Stimulated activated memory B cell treated with anti-CD40 and anti-IgM and Interleukin-4, amounts not matched to agents 10 μg/mL and 1 μg/mL and 100 μg/mL, for 72 hours (primary cell): ENCODE measurements at places on chromosomes 11 and 22.

DNA sequence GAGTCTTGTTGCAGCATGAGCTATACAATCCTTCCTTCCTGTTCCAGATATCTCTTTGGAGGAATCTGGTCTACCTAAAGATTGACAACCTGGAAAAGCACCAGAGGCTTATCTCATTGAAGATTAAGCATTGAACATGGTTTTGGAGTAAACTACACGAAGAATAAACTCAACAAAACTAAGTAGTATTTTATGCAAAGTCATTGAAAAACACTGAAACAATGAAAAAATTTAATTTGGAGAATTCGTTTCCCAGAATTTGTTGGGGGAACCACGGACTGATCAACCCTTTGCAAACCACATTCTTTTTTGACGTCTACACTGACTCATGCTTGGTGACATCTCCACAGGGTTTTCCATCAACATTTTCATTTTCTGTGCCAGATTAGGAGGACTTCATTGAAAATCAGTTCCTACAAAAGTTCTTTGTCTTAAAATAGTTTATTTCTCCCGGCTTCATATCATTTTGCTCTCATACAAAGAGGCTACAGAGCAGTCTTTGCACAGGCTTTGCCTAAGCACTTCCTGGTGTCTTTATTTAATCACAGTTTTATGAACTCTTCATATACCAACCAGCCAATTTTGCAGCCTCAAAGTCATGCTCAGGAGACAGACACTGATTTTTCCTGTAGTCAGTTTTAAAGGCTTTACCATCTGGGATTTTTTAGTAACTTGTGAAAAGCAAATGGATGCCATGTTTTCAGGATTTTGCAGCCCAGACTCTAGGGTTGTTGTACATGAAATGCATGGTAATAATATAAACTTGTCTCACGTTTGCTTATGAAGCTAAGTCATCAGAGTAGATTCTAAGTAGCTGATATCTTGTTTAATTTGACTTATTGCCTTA is 186.3 kb downstream of the C11orf91 start:
- ATAC-seq, result no peak

DNA sequence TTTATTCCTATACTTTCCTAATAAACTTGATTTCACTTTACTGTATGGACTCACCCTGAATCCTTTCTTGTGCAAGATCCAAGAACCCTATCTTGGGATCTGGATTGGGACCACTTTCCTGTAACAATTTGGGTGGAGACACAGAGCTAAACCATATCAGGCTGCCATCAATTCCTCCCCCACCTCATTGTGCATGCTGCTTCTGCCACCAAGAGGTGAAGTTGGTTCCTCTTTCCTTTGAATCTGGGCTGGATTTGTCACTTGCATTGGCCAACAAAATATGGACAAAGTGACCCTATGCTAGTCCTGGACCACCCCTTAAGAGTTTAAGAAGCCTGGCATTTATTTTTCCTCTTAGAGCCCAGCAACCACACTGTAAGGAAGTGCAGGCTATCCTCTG is 39.4 kb upstream of the CEP295 start:
- ATAC-seq, result no peak

- no peak for ATAC-seq
Measured at GRCh38 chr11:92276773-92277172, 52.2 kb downstream of the FAT3 start.

GRCh38 chr11:121661880-121662486 is 209.2 kb upstream of the SORL1-AS1 start:
- ATAC-seq, result no peak
